ENCODE measurements at places on chromosomes 7 and 10.

- no peak for DNase-seq
These were observed 291.1 kb upstream of the PRKCQ start for GRCh38 chr10:6871128-6871527.

DNA sequence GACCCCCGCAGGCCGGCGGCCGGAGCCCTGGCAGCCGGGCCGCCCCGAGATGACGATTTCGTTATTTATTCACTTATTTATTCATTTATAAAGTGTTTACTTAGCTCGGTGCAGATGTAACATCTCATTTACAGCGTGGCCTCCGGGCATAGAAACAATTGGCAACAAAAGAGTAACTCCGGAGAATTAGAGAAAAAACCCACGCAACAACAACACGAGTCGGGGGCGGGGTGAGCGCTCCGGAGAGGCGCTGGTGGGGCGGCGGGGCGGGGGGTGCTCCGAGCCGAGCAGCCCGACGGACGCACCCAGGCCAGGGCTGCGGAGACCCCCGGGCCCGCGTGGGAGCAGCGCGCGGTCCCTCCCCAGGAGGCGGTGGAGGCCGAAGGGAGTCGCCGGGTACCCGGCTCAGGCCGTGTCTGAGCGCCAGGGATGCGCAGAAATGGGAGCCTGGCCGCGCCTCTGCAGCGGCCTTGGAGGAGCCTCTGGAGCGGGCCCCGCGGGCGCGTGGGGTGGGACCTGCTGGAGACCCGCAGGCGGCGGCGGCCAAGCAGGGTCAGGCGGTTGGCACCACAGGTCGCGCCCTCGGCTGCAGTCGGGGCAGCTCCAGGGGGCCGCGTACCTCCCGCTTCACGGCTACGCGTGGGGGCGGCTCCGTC lies 14.3 kb downstream of the UNCX start:
- DNase-seq, result no peak

- DNase-seq, result no peak
These were observed 37.9 kb downstream of the PAXIP1 start for GRCh38 chr7:154965014-154965413.

DNA sequence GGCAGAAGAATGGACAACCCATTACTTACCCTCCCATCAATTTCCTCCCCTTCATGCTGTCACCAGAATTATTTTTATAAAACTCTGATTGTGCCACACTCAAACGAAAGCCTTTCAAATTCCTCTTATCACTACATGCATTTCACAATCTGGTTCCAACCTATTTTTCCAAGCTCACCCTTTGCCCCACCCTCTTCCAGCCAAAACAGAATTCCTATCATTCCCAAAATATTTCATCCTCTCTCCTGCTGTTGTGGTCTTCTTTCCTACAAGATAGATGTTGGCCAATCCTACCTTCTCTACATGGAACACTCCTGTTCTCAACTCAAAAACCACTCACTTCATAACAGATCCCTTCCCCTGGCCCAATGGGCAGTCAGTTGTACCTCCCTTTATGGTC lies 111.5 kb downstream of the ELAPOR2 start:
- no peak for DNase-seq

DNA sequence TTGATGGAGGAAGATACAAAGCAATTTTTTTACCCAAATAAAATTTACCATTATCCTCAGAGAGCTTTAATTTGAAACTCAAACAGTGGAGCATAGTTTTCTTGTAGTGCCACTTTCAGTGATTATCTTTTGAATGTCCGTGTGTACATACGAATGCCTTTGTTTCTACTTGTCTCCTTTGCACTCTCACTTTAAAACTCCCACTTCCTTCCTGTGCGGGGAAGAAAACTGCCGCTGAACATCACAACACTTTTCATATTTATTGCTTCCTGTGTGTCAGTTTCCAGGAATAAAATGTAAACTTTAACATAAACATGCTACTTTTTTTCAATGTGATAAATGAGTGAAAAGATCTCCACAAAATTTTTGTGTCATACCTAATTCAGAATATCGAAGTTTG lies 102.4 kb downstream of the SEMA3A start:
- no peak for DNase-seq
